Cerebellar nuclear complex (tissue), 1 donor: ENCODE measurements at places on chromosomes 1 and 21.

- DNase-seq, result no peak
Measured at GRCh38 chr1:70675737-70676156, 264.7 kb downstream of the CTH start.

DNA sequence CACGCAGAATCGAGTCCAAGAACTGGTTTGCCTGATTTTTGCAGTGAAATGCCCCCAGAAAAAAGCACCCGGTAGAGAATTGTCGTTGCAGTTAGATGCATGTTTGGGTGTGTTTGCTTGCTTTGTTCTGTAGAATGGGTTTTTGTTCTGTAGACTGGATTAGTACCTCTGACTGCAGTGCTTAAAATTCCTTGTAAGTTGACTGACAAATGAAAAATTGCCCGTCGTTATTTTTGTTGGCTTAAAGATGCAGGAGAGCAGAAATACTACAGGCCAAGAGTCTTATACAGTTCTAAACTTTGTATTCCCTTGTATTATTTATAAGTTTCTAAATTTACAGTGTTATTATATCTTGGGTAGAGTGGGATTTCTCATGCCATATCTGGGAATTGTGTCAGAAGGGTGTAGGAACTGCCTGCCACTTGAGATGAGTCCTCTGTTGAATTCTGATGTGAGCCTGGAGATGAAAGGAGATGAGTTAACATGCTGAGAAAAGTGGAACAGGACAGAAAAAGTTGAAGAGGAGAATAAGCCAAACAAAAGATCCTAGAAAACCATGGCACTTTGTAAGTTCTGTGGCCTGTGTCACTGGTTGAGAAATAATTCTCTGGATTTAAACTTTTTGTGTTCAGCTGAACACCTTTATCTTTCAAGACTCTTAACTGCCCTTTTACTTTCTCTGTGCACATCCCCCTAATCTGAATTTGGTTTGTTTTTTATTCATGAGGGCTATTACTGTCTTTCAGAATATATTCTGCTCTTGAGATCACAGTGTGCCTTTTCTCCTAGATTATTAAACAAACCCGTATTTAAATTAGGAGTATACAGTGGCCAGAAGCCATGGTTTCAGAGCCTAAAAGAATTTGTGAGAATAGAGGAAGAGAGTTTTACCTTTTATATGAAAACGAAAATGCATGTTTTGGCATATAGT, 1.4 kb downstream of the DESI2 start:
- no peak for DNase-seq

GRCh38 chr1:94922761-94923331, 4.1 kb downstream of the CNN3 start:
- DNase-seq, result no peak

GRCh38 chr1:71019233-71019969, 28.2 kb downstream of the PTGER3 start:
- no peak for DNase-seq

- DNase-seq, result no peak
Measured at GRCh38 chr1:226549094-226549936, 751 bp downstream of the STUM start.

DNA sequence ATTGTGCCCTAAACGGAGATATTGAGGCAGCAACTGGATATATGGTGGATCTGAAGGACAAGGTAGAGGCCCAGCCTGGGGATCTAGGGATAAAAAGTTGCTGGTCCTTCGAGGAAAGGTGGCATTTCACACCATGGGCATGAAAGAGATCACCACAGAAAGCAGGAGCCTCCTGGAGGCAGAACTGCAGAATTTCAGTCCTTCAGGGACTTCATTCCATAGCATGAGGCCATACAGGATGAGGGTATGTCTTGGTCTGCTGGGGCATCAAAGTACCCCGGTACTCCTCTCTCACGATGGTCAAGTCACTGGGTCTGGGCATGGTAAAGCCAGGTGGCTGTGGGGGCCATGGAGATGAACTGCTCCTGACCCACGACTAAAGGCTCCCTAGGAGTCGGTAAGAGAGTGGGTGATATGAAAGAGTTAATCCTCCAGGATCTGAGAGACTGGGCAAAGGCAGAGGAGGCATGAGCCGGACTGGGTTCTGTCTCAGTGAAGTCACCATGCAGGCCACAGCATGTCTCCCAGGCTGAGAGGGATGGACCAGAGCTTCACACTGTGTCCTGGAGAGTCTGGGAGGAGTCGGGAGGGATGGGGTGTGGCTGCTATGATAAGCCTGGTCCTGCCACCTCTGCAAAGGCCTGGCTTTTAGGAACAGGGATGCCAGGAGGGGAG, 5.8 kb upstream of the SPRR5 start:
- no peak for DNase-seq

DNA sequence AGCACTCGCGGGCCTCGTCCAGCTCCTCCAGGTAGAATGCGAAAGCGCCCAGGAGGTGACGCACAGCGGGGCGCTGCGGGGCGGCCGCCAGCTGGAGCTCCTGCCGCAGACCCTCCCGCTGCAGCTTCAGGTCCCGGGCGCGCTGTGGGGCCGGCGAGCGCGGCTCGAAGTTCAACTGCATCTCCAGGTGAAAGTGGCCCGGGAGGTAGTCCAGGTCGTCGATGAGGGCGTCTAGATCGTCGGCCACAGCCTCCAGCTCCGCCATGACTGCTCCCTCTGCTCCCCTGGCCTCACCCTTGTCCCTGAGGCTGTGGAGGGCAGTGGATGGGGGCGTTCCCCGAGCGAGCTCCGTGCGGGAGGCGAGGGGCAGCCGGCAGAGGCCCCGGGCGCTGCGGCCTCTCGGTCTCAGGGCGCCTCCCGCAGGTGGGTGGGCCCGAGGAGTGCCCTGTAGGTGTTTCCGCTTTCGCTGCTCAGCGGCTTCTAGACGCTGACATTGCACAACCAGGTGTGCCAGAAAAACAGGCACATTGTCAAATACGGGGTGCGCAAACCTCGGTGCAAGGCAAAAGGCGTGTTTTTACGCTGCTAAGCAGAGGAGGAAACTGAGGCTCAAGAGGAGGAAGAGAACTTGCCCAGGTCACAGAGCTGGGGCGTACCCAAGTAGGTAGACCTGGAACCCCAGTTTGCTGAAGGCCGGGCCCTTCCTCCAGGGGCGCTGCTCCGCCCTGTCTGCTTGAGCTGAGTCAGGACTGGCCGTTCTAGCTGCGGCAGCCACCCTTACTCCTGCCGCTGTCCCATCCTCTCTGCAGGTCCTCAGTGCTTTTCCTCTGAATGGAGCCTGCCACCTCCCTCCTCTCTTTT, at the start of gene TTC22:
TTC22 (minus strand) TSS at position 425 of the 861 bp plus-strand sequence; CDS start at position 265, 160 bp downstream.
- no peak for DNase-seq

DNA sequence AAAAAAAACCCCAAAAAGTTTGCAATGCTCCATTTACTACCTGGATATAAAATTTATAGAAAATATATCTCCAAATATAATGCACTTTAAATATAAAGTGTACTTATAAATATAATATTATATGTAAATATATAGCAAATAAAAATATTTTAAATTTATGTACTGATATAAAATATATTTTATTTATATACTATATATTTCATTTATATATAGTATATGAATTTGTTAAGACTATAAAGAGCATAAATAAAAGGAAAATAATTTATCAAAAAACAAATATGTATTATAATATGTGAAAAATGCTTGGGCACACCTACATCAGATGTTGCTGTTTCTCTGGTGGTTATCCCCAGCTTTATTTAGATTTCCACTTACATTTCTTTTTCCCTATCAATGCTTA, 71.0 kb upstream of the ZBTB18 start:
- no peak for DNase-seq

DNA sequence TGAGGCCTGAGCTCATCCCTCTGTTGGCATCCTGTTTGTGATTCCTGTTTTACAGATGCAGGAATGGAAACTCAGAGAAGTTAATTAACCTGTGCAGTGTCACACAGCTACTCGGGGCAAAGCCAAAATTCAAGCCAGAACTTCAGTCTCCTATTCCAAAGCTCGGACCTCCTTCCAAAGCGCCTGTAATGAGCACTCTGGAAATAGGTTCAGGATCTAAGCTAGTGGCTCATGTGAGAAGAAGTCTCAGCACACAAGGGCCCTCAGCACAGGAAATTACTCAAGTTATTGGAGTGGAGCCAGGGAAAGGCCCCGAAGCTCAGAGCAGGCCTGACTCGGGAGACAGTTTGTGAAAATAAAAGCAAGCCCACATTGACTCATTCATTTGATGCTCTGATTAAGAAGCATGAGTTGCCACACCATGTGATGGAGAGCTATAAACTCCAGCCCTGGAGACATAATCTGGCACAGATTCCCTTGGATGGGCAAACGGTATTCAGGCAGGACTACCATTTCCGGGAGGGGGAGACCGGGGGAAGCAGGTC, 50.6 kb upstream of the LYST start:
- no peak for DNase-seq

GRCh38 chr1:223419561-223419960, 26.3 kb downstream of the CCDC185 start:
- DNase-seq, result no peak

GRCh38 chr1:164689672-164690511, 130.9 kb downstream of the PBX1 start:
- no peak for DNase-seq

- no peak for DNase-seq
Measured at GRCh38 chr21:41774467-41775148, 7.8 kb upstream of the RIPK4 start.

DNA sequence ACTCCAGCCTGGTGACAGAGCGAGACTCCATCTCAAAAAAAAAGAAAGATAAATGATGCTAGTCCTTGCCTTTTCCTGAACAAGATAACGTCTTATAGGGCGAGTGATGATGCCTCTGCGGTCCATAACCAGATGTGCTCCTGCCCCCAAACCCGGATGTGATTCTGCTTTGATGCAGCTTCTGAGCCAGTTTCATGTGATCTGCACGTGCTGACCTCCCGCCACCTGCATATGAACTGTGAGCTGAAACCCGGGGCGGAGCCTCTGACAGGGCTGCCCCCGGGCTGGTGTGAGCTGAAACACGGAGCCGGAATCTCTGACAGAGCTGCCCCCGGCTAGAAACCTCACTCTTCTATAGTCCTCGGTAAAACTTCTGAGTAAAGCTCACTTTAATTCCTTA, 1.3 kb downstream of the KRTAP12-4 start:
- DNase-seq, result no peak

GRCh38 chr1:206716870-206717673, 32.4 kb downstream of the MAPKAPK2 start:
- no peak for DNase-seq

- no peak for DNase-seq
Measured at GRCh38 chr1:10659218-10659617, 137.2 kb downstream of the CASZ1 start.
